ENCODE measurements at places on chromosomes 13 and 19.

- no peaks in the 10 kb centered on the region for H3K4me1 ChIP-seq
- no peaks in the 10 kb centered on the region for H3K27me3 ChIP-seq
- H3K4me3 ChIP-seq: no peak overlapping the region
- no peak overlapping the region for H3K27ac ChIP-seq
- DNase-seq: no peak
These were observed 1274.1 kb upstream of the SPRY2 start for GRCh38 chr13:81615031-81615430.

DNA sequence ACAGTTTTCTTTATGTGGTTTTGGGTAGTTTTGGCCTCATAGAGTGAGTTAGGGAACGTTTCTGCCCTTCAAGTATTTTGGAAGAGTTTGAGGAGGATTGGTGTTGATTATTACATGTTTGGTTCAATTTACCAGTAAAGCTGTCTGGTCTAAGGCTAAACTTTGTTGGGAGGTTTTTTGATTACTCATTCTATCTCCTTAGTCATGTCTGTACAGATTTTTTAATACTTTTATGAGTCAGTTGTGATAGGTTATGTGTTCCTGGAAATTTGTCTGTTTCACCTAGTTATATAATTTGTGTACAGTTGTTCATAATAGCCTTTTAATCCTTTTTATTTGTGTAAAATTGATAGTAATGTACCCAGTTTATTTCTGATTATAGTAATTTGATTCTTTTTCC, 20.4 kb downstream of the RNF17 start:
- H3K27ac ChIP-seq: no peak overlapping the region
- no peak overlapping the region for H3K4me3 ChIP-seq
- no peak for DNase-seq
- H3K36me3 ChIP-seq: no peaks in the 10 kb centered on the region

DNA sequence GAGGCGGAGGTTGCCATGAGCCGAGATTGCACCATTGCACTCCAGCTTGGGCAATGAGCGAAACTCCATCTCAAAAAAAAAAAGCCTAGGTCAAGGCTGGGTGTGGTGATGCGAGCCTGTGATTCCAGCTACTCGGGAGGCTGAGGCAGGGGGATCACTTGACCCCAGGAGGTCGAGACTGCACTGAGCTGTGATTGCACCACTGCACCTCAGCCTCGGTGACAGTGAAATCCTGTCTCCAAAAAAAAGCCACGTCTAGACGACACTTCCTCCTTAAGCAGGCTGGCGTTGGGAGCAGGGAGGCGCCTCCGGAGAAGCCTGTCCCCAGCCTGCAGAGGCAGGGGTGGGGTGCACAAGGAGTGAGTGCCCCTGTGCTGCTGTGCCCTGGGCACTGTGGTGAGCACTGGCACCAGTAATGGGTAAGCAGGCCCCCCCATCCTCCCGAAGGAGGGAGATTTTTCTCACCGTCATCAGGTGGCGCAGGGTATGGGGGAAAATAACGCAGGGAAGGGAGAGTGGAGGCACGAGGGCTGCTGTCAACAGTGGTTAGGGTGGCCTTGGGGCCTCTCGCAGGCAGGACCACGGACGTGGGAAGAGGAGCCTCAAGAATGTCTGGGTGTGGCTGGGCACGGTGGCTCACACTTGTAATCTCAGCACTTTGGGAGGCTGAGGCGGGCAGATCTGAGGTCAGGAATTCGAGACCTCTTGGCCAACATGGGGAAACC, 706 bp downstream of the P2RY11 start:
- H3K36me3 ChIP-seq: peaks cover 77% of the 10 kb centered on the region
- H3K4me1 ChIP-seq: peaks cover 25% of the 10 kb centered on the region
- no peak overlapping the region for H3K27ac ChIP-seq
- no peaks in the 10 kb centered on the region for H3K27me3 ChIP-seq
- H3K4me3 ChIP-seq: no peak overlapping the region

DNA sequence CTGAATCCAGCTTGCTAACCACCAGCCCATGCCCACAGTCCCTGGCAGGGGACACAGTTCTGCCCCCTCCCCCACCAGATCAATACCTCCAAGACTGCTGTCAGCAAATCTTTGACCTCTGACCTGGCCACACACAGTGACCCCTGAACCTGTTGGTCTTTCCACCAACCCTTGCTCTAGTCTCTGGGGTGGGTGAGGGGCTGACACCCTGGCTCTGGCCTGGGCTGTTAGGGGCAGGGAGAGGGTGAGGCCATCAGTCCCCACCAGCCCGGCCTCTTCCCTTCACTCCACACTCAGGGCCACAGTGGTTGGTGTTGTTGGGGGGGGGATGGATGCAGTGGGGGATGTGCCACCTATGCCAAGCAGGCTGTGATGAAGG, 21.8 kb upstream of the SLC7A10 start:
- no peak overlapping the region for H3K27ac ChIP-seq
- no peak overlapping the region for H3K4me3 ChIP-seq
- peak; percentile 34 for DNase-seq
- H3K27me3 ChIP-seq: no peaks in the 10 kb centered on the region
- no peaks in the 10 kb centered on the region for H3K36me3 ChIP-seq

DNA sequence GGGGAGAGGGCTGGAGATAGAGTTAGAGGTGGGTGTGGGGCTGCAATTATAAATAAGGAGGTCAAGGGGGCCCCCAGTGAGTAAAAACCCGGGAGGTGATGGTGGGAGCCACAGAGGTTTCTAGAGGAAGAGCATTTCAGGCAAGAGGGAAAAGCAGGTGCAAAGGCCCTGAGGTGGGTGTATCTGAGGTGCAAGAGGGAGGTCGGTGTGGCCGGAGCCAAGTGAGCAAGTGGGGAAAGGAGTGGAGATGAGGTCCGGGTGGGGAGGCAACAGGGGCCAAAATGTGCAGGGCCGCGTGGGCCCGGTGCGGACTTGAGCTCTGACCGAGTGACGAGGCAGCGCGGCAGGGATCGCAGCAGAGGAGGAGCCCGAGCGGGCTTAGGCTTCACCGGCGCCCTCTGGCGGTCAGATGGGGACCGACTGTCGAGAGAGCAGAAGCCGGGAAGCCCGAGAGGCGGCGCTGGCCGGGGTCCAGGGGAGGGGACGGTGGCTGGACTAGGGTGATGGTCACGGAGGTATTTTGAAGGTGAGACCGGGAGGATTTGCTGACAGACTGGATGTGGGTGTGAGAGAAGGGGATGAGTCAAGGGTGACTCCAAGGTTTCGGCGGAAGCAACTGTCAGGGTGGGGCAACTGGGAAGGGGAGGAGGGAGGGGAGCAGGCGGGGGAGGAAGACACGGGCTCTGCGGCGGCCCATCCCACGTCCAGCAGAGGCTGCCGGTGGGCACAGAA, 17.7 kb upstream of the SPACA4 start:
- peaks cover 4% of the 10 kb centered on the region for H3K4me1 ChIP-seq
- H3K4me3 ChIP-seq: peak overlapping the region; percentile 60
- H3K27me3 ChIP-seq: no peaks in the 10 kb centered on the region
- H3K36me3 ChIP-seq: no peaks in the 10 kb centered on the region
- H3K27ac ChIP-seq: peak overlapping the region; percentile 41
- peak; percentile 93 for DNase-seq

- H3K36me3 ChIP-seq: peaks cover 7% of the 10 kb centered on the region
- DNase-seq: no peak
- H3K27me3 ChIP-seq: no peaks in the 10 kb centered on the region
- H3K4me3 ChIP-seq: peak overlapping the region; percentile 11
- peaks cover 21% of the 10 kb centered on the region for H3K4me1 ChIP-seq
- H3K27ac ChIP-seq: no peak overlapping the region
These were observed 2.3 kb downstream of the MAP3K10 start for GRCh38 chr19:40193587-40193849.

GRCh38 chr13:109918179-109918711, 131.9 kb upstream of the IRS2 start:
- H3K4me3 ChIP-seq: no peak overlapping the region
- H3K27ac ChIP-seq: peak overlapping the region; percentile 46
- H3K36me3 ChIP-seq: no peaks in the 10 kb centered on the region
- peak; percentile 83 for DNase-seq
- no peaks in the 10 kb centered on the region for H3K4me1 ChIP-seq

DNA sequence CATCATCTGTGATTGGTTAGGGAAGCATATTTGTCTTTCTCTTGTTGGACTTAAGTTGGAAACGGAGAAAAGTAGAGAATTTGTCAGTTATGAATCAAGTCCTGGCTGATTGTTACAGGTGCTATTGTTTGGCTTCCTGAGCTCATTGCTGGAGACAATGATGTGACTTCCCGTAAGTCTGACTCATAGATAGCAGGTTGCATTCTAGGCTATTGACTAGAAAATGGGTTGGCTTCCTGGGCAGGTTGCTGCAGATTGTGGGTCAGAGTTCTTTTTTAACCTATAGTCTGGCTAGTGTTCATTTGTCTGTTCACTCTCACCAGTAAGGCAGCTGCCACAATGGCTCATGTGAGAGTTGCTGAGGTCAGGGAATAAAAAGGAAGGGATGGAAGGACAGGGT, 101.5 kb downstream of the CCNA1 start:
- H3K36me3 ChIP-seq: no peaks in the 10 kb centered on the region
- H3K4me1 ChIP-seq: no peaks in the 10 kb centered on the region
- H3K27me3 ChIP-seq: no peaks in the 10 kb centered on the region
- no peak overlapping the region for H3K27ac ChIP-seq
- DNase-seq: no peak

DNA sequence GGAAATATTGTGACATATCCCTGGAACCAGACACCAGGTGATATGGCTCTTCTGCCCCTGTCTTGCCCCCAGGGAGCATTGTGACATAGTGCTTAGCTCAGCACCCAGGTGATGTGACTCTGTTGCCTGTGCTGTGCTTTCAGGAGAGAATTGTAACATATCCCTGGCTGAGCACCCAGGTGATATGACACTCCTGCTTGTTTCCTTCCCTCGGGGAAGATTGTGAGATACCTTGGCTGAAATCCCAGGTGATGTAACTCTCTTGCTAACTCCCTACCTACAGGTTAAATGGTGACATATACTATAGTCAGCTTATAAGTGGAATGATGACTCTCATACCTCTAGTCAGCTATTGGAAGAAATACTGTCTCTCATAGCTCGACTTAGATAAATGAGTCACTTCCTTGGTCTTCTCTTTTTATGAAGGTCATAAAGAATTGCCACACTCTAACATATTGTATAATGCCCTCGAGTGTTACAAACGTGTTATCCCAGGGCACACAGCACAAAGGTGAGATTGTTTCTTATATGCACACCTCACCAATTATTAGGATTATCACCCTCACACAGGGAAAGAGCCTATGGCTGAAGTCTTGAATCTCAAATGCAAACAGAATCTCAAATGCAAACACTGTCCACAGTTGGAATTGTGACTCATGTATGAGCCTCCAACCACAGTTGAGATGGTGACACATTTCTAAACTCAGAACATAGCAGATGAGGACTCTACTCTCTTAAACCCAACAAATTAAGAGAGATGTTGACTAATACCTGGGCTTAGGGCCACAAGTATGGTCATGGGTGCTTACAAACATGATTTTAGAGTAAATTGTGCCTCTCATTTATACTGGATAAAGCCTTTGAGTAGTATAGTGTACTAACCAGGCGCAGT, 32.7 kb upstream of the ZNF254 start:
- no peak overlapping the region for H3K27ac ChIP-seq
- H3K4me3 ChIP-seq: no peak overlapping the region
- H3K4me1 ChIP-seq: no peaks in the 10 kb centered on the region
- no peaks in the 10 kb centered on the region for H3K27me3 ChIP-seq
- DNase-seq: no peak

DNA sequence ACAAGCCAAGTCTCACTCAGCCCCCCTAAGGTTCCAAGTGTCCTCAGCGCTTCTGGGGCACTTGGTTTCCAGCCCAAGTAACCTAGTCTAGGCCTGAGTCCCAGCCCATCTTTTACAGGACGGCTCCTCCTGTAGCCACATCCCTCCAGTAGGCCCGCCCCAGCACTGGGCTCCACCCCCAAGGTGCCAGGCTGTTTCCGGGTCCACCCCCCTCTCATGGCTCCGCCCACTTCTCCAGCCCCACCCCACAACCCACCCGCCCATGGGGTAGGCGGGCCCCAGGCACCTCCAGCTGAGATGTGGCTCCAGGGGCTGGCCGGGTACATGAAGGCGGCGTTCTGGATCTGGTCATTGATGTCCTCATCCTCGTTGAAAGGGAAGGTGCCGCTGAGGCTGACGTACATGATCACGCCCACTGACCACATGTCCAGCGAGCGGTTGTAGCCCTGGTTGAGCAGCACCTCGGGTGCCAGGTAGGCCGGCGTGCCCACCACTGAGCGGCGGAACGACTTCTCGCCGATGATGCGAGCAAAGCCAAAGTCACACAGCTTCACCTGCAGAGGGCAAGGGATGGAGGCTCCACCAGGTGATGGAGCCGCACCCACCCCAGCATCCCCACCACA, 17.2 kb upstream of the DACT3 start:
- no peak overlapping the region for H3K27ac ChIP-seq
- peak; percentile 55 for DNase-seq
- H3K4me1 ChIP-seq: no peaks in the 10 kb centered on the region
- no peak overlapping the region for H3K4me3 ChIP-seq
- H3K36me3 ChIP-seq: no peaks in the 10 kb centered on the region

GRCh38 chr13:69935043-69935442, 172.6 kb upstream of the ATXN8OS start:
- H3K27me3 ChIP-seq: no peaks in the 10 kb centered on the region
- no peaks in the 10 kb centered on the region for H3K36me3 ChIP-seq
- no peak overlapping the region for H3K4me3 ChIP-seq
- DNase-seq: no peak

GRCh38 chr13:76086729-76087128, 450.6 kb downstream of the LMO7 start:
- H3K4me3 ChIP-seq: no peak overlapping the region
- no peaks in the 10 kb centered on the region for H3K4me1 ChIP-seq
- DNase-seq: no peak
- no peaks in the 10 kb centered on the region for H3K36me3 ChIP-seq
- H3K27ac ChIP-seq: no peak overlapping the region

DNA sequence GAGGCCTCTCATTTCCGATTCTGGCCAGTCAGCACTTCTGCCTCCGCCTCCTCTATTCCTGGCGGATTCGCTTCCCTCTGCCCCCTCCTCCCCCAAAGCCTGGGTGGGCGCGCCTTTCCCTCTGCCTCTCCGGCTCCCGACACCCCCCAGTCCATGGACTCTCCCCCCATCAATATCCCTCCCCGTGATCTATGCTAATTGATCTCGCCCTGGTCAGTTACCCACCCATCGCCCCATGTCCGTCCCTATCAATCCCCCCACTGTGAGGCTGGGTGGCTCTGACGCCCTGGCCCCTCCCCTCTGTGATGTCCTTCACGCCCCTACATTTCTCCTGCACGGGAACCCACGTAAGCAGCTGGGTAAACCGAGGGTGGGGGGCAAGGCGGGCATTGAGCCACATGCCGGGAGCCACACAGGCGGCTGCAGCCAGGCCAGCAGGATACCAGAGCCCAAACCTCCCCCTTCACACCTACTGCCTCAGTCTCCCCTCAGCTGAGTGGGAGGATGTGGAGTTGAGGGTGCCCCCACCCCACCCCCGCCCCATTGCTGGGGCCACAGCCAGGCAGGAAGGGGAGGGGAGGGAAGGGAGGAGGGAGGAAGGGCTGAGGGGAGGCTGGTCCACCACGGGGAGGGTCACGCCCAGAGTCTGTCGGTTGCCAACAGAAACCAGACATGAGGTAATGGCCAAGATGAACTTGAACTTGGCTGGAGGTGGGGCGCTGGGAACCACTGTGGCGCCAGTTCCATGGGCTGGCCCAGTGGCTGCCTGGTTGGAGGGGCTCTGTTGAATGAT, 21.0 kb downstream of the SMIM24 start:
- DNase-seq: peak; percentile 88
- H3K4me3 ChIP-seq: no peak overlapping the region
- peaks cover 68% of the 10 kb centered on the region for H3K36me3 ChIP-seq
- H3K4me1 ChIP-seq: peaks cover 28% of the 10 kb centered on the region
- H3K27ac ChIP-seq: peak overlapping the region; percentile 71
- H3K27me3 ChIP-seq: no peaks in the 10 kb centered on the region
